ENCODE measurements at places on chromosomes 3 and 15.

DNA sequence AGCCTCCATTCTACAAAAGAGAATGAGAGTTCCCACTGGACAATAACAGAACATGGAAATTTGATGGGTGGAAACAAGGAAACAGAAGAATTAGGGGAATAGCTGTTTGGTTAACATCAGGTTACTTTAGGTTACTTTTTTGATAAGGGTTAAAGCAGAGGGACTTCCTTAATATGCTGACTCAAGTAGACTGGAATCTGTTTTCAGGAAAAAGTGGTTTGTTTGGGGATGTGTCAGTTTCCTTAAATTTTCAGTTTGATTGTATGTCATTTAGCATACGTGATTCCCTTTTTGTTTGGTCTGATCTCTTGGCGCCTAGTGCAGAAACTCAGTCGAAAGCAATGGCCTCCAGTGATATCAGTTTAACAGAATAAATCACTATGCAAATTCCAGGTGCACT is 411.8 kb upstream of the GRM7 start:
- no peak for DNase-seq

GRCh38 chr3:135973841-135974240 is 8.3 kb downstream of the PPP2R3A start:
- no peak for DNase-seq

GRCh38 chr3:16516695-16517481 is 3.4 kb upstream of the RFTN1 start:
- no peak for DNase-seq

GRCh38 chr3:36192901-36193300 is 187.4 kb upstream of the STAC start:
- no peak for DNase-seq

DNA sequence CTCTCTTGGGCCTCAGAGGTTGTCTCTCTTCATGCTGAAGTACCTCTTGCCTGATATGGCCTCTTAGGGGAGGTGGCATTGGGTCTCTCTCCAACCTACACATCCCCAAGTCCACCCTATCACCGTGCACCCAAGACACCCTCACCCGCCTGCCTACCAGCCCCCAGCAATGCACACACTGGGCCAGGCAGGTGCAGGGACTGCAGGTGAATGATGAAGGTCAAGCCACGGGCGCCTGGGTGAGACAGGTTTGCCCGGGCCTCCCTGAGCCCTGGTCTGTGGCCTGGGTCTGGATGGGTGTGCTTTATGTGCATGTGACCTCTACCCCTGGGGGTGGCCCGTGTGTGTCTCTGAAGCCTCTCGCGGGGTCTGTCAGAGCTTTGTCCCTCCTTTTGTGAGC is 68.3 kb downstream of the WNT7A start:
- no peak for DNase-seq

DNA sequence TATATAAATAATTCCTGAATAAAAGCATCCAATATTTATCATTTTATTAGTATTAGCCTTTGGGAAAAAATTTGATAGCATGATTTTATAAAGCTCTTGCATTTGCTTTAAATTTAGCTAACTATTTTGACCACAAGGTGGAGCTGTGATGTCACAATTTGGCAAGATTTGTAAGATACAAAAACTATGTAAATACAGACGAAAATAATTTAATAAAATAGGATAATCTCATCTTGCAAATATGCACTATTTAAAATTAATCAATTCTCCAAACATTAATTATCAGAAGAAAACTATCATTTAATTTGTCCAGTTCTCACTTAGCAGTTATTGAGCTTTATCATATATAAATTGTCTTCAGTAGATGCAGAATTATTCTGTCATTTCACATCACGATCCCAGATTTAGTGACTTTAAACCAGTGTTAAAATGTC is 95.4 kb downstream of the PLOD2 start:
- no peak for DNase-seq

DNA sequence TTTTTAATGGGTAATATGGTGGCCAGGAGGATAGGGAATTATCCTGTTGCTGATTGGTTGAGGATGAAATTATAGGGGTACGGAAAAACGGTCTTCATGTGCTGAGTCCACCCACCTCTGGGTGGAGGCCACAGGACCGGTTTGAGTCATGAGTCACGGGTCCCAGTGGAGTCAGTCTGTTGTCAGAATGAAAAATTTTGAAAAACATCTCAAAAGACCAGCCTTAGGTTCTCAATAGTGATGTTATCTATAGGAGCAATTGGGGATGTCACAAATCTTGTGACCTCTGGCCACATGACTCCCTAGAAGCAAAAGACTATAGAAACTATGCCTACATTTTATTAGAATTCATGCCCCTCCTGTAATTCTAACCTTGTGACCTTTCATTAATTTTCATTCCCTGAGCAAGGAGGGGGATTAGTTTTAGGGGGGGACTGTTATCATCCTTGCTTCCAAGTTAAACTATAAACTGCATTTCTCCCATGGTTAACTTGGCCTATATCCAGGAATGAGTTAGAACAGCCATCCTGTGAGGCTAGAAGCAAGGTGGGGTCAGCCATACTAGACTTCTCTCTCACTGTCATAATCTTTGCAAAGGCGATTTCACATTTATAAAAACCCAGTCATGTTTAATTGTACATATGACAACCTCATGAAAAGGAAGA is 101.2 kb downstream of the TCF12 start:
- DNase-seq = no peak

GRCh38 chr15:59484399-59484798 is 46.4 kb downstream of the FAM81A start:
- no peak for DNase-seq

DNA sequence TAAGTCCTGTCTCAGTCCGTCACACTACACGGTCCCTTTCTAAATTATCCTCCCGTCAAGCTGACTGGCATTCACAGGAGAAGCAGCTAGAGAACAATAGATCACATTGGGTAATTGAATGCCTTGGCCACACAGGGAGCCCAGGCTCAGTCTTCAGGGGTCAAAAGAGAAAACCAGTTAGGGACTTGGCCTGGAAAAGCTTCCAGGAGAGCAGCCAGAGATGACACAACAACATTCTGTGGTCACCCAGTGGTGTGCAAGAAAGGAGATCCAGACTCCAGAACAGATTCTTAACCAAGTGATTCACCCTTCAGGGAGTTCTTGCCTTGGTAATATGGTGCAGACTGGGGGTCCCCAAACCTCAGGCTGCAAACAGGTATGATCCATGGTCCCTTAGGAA is 15.9 kb downstream of the ARHGAP31 start:
- DNase-seq = no peak

GRCh38 chr15:93170329-93170728 is 81.3 kb upstream of the RGMA start:
- DNase-seq = no peak

GRCh38 chr15:63436872-63437375 is 55.3 kb upstream of the CA12 start:
- peak; percentile 59 for DNase-seq

DNA sequence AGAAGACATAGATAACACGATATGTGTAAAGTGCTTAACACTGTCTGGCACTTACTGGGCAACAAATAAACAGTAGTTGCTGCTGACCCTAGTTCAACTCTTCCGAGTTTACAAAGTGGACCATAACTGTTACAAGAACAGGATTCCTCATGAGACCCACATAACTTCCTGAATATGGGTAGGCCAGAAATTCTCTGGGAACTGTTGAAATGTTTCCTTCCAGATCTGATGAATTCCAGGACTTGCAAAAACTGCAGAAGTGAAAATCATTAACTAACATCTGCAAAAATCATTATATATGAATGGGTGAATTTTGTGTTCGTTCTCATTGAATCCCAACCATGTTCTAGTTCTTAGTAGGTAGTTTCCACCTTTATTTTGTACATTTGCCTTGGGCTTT is 181.7 kb upstream of the MME start:
- no peak for DNase-seq

DNA sequence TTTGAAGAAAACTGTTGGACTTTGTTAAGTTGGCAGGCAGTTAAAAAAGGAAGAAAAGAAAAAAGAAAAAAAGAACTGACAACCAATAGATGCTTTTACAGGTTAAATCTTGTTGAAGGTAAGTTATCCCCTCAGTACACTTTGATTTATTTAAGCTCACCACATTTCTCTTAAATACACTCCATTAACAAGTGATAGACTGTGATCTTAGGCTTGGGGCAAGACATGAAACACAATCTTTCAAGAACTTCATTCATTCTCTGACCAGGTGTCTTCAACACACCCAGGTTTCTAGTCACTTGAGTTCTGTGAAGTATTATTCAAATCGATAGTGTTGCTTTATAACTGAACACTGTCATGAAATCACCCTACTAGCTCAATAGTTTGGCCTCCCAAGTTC is 751.9 kb downstream of the ROBO1 start:
- no peak for DNase-seq

- DNase-seq = no peak
These were observed 1002.8 kb downstream of the NAALADL2 start for GRCh38 chr3:175861916-175862315.

DNA sequence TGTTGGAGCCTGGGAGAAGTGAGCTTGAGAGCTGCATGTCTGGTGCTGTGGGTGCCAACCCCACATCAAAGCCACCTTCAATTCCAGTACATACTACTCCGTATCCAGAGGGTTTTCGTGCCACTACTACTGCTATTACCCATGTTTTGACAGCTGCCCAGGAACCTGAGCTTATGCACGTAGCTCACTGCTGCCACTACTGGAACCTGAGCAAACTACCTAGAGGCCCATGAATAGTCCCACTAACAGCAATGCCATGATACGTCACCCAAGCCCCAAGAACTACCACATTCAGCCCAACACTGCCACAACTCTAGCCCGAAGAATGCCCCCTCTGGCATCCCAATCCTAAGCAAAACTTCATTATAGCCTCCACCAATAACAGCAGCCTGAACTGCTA is 215.2 kb upstream of the BCHE start:
- no peak for DNase-seq

DNA sequence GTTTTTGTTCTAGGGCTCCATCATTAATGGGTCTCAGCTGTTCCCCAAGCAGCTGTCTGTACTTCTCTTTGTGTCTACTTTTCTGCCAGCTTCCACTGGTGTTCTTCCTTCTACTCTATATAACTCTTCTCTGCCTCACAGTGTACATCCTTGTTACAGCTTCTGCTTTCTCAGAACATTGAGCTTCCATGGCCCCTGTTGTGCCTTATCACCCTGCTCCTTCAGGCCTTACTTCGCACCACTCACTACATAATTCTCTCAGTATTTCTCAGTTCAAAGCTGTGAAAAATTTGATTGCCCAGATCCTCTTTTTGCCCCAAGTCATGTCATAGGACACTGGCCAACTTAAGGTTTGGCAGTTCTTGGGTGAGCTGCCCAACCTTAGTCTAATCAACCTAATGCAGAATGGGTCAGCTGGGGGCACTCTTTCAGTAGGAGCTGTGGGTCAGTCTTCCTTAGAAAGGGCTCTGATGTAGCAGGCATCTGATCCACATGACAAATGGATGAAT is 28.9 kb downstream of the CSTA start:
- no peak for DNase-seq

GRCh38 chr3:61683549-61684236 is 122.3 kb downstream of the PTPRG start:
- no peak for DNase-seq

GRCh38 chr3:72848703-72849081 is 447 bp upstream of the SHQ1 start:
- no peak for DNase-seq

- no peak for DNase-seq
These were observed 4.1 kb upstream of the CAV3 start for GRCh38 chr3:8729479-8729878.

GRCh38 chr3:124577494-124578167 is 152.6 kb upstream of the UMPS start:
- DNase-seq = no peak

DNA sequence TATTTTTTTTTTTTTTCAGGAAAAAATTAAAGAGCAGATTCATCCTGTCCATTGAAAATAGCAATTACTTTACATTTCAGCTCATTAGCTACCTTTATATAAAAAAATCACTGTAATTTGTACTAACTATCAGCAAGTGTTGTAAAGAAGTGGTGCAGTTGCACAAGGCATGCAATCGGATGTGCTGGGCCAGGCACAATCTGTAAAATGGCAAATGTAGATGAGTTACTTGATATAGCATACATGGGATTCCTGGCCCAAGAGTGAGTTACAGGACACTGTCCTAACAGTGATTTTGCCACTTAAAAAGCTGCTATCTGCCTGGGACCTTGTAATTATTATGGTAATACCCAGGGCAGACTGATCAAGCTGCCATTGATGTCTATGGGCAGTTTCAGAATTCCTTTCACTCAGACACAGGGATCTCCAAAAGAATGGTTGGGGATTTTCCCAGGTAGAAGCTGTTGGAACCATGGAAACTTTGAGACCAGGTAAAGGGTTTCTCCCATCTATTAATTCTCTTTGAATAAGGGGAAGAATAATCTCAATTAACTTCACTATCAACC is 182.2 kb upstream of the ICE2 start:
- DNase-seq = no peak

- DNase-seq = no peak
These were observed 123.3 kb upstream of the IGF1R start for GRCh38 chr15:98524838-98525660.

GRCh38 chr3:65348398-65348995 is 660.7 kb upstream of the ADAMTS9 start:
- no peak for DNase-seq

DNA sequence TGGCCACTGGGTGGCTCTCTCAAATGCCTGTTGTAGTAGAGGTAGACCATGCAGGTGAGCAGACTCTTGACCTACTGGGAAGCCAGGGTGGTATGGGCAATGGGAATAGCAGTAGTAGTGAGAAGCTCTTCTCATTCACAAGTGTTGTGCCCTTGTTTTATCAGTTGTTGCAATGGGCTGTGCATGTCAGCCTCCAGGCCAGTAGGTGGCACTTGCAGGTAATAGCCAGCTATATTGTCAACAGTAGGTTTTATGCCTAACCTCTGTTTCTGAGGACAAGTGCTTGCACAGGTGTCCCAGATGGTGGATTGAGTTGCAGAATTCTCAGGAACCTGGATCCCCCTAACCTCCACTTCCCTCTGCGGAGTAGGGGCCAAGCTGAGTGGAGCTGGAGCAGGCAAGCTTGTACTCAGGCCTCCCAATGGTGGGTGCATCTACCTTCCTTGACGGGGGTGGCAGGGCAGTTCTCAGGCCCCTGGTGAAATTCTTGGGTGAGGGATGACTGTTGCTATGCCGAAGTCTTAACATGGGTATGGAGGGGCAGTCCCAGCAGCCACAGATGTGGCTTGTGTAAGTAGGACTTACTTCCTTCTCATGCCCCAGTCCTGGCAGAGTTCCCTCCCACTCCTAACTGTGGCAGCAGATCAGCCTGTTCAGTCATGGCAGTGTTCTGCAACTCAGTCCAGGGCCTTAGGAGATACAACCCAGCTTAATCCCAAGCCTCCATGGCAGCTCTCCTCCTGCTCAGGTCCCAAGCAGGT is 104.3 kb downstream of the NEO1 start:
- DNase-seq = no peak

DNA sequence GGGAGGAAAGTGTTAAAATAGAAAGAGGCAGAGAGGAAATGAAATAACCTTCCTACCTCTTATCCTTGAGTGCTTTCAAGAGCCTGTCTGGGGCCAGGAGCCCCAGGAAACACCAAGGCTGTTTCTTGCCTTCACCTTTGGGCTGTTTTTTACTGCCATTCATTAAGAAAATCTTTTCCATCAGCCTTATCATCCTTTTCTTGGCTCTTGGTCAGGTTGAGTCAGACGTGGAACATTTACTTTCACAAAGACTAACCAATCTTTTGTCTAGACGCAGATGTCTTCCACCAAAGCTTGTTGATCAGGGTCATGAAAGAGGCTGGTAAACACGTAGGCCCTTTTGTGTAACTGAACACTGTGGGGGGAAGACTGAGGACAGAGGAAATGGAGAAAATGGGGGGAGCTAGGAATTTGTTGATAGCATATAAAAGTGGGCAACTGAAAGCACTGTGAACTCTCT is 151.0 kb upstream of the THBS1 start:
- no peak for DNase-seq
